Hematopoietic multipotent progenitor cell treated with erythropoietin and hydrocortisone succinate and interleukin-3 and kit ligand, for 8 days (in vitro differentiated cells): ENCODE measurements at places on chromosomes 11 and 22.

- DNase-seq, result no peak
These were observed at the start of gene SMIM38 for GRCh38 chr11:69155302-69156234. TSS of gene SMIM38 (plus strand) at chr11:69155935. CDS start at chr11:69157847, 1,912 bp downstream.

DNA sequence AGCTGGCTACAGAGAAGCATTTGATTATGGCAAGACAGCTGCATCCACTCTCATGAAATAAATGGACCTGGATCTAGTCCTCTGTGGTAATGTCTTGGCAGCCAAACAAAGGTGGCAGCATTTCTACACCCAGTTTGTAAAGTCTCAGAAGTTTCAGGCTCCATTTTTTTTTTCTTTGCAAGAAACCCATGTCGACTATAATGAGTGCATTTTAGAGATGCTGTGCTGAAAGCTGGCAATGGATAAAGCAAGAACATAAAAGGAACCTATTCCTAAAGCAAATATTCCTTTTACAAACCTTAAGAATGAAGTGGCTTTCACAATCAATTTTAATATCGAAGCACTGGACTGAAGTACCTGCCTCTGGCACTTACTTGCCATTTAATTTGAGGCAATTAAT lies 33.5 kb downstream of the THAP12 start:
- no peak for DNase-seq

DNA sequence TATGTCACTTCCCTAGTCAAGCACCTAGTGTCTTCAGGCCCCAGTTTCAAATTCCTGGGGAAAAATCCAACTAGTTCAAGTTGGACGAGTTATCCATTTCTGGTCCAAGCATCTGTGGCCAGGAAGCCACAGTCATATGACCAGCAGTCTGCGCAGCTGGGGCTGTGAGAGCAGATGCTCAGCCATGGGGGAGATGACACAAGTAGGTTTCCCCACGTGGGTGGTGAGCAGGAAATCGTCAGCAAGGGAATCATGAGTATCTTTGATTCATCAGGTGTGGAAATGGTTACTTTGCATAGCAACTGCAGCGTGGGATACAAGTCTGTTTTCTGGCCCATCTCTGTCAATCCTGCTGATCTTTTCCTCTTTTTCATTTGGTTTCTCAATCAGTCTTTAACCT lies 185.3 kb downstream of the C11orf91 start:
- DNase-seq, result no peak

- DNase-seq, result no peak
These were observed 445.7 kb upstream of the CHORDC1 start for GRCh38 chr11:90668502-90668901.

DNA sequence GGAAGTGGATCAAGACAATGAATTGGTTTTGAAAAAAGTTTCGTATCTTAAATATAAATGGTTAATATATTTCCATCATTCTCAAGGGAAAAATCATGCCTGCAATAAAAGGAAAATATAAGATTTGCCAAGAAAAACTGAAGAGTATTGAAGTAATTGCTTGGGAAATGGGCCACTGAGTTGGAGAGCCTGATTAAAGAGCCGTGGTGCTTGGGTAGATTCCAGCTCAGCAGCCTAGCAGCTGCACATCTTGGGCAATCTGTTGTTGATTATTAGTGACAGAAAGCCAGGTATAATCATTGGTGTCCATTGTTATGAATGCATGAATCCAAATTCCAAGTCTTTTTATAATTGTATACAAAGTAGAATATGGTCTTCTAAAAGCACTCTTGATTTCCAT lies 800.9 kb upstream of the CHORDC1 start:
- DNase-seq, result no peak

DNA sequence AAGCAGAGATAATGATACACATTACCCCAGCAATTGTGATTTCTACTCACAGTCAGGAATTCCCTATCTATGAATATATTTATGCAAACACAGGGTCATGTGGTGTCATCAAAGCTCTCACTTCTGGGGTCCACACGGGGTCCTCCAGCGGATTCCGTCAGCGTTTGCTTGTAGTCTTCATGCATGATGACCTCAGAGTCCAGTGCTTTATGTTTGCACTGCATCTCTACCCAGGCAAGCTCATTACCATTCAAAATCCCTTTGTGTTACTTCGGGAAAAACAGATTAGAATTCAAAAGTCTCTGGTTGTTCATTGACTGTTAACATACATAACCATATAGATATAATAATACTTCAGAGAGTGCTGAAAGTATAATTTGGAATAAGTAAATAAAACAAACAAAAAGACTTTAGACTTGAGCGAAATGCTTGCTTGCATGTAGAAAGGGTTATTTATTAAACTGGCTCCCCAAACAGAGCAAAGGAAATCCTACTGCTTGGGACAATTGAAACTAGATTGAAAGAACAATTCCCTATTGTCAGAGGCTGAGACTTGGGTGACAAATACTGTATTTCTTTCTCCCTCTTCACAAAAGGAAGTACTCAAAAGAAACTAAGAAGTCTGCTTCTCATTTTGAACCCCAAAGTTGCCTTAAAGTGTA lies 423.1 kb downstream of the ETS1 start:
- no peak for DNase-seq

DNA sequence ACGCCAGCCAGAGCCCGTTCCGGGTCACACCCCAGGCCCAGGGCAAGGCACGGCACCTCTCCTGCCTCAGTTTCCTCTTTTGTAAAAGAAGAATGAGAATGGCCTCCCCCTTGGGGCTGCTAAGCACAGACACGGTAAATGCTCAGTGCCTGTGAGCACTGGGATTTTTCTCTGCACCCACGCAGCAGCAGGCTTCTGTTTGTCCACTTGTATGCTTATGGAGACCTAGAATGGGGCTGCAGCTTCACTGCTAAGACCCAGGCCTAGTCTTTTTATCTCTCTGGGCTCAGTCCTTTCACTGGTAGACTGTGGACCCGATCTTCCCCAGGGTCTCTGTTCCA lies 1327.9 kb downstream of the TBC1D22A start:
- no peak for DNase-seq

DNA sequence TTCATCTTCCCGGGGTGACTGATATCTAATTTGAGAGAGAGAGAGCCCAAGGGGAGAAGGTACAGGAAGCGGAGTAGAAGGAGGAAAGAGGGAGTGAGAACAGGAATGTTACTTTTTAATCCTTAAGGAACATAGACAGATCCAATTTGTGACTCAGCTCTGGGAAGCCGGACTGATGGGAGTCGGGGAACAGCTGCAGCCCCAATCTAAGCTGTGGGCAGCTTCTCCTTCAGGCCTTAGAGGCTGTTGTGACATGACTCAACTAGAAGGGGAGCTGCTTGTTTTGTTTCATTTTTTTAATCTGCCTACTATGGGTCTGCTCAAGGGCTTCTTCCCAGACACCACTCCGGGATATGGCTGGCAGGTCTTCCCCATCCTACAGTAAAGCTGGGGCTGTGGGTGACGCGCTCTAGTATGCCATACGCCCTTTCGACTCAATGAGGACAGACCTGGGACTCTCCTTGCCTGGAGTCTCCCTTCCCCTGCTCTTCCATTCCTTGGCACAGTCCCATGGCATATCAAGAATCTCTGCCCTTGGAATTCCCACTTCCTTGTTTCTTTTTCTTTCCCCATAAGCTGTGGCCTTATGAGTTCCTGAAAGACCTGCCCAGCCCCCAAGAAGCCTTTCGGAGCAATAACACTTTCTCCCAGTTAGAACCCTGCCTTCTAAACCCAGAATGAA lies 103.3 kb upstream of the AKIP1 start:
- DNase-seq, result no peak

DNA sequence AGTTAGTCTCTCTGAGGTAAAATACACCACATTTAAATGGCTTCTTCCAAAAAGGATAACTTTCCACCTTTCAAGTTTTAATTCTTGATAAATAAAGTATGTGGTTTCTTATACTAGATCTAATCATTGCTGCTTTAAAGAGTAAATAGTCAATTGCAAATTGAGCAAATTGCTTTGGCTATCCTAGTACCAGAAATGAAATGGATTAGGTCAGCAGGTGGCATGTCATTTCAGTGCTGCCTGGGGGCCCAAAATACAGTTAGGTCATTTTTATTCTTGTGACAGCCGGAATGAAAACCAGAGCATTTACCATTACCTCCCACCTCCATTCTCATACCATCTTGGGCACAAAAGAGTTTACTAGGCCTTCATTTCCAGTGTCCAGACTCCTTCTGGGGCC lies 70.2 kb downstream of the PHF21A start:
- DNase-seq, result no peak

DNA sequence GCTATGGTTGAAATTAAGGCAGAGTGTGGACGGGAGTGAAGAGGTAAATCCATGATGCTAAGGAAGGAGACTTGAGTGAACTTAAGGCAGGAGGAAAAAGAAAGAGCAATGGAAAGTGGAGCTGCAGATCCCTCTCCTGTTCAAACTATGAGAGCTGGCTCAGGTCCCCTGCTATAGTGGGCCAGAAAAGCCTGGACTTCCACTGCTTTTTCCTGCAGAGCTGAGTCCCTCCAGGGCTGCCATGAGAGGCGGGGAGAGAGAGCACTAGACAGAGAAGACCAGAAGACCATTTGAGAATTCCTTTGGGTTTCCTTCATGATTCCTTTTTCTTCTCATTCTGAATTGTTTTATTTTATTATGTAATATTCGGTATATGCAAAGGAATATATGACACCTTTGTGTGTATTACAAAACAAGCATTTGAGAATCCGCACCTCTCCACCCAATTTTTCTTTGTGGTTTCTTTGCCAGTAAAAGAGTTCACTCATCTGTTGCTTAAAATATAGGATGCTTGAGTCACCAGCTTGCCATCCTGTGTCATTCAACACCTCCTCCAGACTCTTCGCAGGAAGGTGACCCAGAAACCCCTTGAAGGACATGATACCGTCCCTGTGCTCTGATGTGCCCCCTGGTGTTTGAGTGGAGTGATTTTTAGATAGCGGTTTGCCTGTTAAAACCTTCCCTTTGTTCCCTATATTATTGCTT lies 24.4 kb downstream of the SREBF2 start:
- peak; percentile 80 for DNase-seq

DNA sequence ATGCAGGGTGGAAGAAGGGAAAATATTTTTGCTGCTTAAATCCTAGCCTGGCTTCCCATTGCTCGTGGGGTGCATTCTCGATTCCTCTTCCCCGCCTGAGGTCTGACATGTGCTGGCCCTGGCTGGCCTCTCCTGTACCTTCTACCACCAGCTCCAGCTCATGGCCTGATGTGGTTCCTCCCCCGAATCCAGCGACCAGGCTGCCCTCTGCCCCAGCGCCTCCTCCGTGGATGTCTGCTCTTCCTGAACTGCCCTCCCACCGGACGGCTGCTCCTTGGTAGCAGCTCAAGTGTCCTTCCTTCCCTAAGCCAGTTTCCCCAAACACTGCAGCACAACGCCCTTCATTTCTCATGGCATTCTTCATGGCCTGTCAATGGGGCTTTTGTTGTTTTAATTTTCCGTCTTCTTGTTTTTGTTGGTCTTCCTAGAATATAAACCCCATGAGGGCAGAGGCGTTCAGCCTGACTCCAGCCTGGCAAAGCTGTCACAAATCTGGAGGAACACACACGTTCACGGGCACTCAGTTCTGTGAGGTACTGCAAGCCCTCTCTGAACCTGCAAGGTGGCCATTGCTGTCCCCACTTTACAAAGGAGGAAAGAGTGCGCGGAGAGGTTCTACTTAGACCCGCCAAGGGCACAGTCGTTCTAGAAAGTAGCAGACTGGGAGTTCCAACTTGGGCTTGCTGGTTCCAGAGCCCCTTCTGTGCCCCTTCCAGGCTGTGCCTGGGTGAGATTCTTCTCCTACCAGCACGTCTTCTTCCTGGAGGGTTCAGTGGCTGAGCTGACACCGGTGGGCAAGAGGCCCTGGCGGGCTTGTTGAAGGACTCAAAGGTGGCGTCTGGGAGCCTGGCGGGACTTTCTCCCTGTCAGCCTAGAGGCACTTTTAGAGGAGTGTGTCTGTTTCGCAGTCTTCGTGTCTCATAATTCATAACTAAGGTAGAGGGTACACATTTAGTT lies 953 bp upstream of the LRP5 start:
- no peak for DNase-seq

- no peak for DNase-seq
These were observed 939.0 kb downstream of the BRD1 start for GRCh38 chr22:48888466-48889208.

GRCh38 chr11:100684101-100685065 lies 2.7 kb upstream of the ARHGAP42 start:
- DNase-seq, result no peak

GRCh38 chr11:72102946-72103753 lies at the start of gene LAMTOR1:
TSS of gene LAMTOR1 (minus strand) at chr11:72103297. CDS start at chr11:72103224, 73 bp downstream.
- peak; percentile 99 for DNase-seq

DNA sequence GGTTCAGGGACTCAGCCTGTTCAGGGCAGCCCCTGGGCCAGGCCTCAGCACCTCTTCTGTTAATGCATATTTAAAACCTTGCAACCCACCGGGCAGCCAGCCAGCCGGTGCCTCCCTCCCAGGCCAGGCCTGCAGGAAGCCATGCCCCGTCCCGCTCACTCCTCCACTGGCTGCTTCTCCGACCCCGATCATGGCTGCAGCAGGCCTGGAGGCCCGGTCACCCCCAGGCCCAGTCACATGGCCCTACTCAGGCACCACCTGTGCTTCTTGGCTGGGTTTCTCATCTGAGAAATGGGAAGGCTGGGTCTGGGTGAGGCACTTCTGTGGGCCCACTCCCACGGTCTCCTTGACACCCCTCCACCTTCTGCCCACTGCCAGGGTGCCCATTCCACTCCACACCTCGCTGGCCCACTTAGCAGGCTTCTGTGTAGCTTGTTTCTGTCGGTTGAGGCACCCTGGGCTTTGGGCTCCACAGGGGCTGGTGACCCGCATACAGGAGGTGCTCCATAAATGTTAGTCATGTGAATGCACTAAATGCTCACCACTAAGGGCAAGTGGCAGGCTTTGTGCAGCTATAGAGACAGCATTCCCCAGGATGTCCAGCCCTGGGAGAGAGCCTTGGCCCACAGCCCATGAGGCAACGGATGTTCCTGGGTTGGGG lies 11.4 kb downstream of the RTN4R start:
- no peak for DNase-seq

DNA sequence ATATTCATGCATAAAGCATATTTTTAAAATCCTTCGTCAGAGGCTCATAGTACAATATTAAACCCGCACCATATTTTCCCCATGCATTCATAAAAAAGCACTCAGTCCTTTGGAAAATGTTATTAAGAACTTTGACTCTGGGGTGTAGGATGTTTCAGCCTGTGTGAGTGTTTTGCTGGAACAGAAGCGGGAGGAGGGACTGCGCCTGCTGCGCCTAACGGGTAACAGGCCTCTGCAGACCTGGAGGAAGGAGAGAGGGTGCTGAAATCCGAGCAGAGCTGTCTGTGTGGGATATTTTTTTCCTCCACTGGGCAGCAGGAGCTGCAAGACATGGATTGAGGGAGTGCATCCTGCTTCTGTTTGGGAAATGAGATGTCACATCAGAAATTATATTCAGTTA lies 483.0 kb downstream of the BRD1 start:
- no peak for DNase-seq

DNA sequence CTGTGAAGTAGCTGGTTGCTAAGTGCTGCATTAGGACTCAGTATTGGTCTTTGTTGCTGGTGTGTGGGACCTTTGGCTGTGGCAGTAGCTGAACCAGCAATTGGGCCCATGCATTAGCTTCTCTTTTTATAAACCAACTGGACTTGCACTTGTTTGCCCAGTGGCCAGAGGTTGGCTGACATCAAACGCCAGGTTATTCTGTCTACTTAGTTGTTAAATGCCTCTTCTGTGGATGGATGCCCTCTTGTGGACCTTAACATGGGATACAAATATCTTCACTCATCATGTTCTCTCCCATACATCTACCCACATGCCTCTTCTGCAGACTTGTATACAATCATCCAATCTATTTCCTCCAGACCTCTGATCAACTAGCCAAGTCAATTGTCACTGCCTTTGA lies 26.4 kb upstream of the ARHGAP20 start:
- DNase-seq, result no peak

- DNase-seq, result no peak
These were observed 31.9 kb downstream of the ANKK1 start for GRCh38 chr11:113419454-113420003.

GRCh38 chr22:45783021-45783420 lies 111.4 kb downstream of the ATXN10 start:
- DNase-seq, result no peak
